Gastroesophageal sphincter (tissue), 4 donors: ENCODE measurements at places on chromosomes 2 and 18.

DNA sequence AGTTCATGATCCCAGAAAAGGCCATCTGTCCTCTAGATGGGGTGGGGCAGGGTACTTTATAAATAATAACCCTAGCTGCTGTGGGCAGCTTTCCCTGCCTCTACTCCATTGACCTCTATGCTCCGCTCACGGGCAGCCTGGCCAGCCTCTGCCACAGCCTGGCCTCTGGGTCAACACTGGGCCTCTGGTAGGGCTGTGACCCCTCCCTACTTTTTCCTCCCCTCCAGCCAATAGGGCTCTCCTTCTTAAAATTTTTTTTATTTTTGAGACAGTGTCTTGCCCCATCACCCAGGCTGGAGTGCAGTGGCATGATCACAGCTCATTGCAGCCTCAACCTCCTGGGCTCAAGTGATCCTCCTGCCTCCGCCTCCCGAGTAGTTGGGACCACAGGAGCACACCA is 4.1 kb upstream of the GAREM2 start:
- ATAC-seq: no peak

GRCh38 chr2:216306868-216307267 is 65.4 kb downstream of the MARCHF4 start:
- no peak for ATAC-seq

DNA sequence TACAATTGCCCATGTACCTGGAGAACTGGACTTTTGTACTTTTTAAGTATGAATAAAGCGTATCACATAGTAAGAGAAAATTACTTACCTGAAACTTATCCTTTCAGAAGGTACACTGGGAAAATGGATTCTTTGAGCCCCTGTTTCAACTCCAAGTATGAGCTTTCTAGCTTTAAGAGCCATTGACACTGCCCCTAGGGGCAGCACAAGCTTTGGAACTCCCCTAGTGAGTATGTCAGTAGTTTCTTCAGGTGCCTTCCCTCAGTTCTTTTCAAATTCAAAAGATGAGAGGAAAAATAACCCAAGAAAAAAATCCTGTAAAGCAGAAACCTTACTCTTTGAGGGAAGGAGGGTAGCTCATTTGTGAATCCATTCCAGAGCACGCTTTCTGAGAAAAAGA is 124.1 kb downstream of the MEMO1 start:
- ATAC-seq: no peak

GRCh38 chr2:39736640-39737039 is 42.4 kb downstream of the THUMPD2 start:
- no peak for ATAC-seq

DNA sequence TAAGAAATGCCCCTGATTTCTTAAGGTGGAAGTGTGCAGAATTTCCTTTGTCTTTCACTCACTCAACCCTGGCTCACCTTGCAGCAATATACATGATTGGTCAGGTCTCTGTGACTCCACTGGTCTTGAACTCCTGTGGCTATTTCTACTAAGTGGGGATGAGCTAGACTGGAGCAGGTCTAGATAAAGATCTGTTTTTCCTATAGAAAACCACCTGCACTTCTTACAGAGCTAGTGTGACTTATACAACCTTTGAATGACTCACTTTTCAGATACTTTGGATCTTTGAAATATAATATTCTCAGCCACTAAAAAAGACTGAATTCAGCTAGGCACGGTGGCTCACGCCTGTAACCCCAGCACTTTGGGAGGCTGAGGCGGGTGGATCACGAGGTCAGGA is 98.5 kb upstream of the KCTD1 start:
- ATAC-seq: no peak

GRCh38 chr18:13461469-13461868 is 242.9 kb downstream of the LDLRAD4 start:
- no peak for ATAC-seq

DNA sequence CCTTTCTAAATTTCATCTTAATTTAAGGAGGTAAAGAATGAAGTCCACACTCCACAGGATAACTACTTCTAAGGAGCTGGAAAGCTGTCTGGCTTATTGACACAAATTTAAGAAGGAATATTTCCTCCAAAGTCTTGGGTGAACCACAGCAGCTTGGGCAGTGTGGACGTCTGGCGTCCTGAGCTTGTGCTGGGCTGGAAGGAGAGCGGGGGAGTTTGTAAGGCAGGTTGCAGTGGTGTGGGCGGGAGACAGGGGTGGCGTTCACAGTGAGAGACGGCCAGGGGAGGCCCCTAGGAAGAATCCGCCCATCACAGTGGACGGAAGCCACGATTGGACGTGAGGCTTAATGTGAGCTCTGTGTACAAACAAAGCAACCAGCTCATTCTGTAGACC is 25.7 kb downstream of the ADI1 start:
- ATAC-seq: no peak

DNA sequence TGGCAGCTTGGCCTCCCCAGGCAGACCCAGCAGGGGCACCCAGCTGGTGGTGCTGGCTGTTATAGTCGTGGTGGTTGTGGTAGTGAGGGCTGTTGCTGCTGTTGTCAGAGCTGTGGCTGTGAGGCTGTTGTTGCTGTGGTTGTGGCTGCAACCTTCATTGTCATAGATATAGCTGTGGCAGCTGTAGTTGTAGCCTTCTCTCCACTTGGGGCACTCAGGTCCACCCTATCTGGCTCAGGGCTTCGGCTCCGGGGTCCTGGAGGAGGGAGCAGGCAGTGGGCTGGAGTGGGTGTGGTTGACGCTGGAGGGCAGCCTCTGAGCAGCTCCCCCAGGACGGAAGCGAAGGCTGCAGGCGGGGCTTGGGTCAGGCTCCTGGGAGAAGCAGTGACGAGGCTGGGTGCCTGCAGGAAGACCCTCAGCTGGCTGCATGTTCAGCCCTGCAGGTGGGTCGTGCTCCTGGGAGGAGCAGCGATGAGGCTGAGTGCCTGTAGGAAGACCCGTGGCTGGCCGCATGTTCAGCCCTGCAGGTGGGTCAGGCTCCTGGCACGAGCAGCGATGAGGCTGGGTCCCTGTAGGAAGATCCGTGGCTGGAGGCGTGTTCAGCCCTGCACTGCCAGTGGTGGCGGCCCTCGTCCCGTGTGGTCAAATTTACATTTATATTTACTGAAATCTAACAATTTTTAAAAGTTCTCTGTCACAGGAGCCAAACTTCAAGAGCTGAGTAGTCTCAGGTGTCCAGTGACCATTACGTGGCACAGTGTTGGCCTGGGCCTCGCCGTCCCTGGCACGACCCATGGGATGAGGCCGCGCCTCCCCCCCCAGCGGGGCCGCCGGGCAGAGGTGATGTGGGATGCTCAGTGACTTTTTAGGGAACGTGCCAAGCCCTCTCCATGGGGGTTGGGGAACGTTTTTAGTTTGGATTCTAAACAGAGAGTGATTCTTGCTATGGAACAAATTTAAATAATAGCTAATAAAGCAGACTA is 79.2 kb upstream of the PXDN start:
- ATAC-seq: peak; percentile 60

GRCh38 chr2:236748385-236748784 is 178.8 kb downstream of the ACKR3 start:
- peak; percentile 70 for ATAC-seq

DNA sequence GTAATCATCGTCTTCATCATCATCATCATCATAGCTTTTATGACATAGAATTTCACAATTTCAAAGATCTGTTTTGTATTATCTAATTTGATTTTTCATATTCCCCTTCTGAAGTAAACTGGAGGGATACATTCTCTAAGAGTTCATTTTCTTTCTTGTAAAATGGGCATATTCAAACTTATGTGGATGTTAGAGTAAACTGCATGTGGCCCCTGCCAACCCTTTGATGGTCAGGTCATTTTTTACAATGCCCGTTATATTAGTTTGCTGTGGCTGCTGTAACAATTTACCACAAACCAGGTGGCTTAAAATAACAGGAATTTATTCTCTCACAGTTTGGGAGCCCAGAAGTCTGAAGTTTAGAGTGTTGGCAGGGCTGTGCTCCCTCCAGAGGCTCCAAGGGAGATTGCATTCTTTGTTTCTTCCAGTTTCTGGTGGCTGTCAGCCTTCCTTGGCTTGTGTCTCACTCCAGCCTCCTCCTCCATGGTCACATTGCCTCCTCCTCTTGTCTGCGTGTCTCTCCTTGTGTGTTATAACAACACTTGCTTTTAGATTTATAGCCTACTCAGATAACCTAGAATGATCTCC is 127.5 kb upstream of the MMADHC start:
- no peak for ATAC-seq

GRCh38 chr2:106530866-106531265 is 43.7 kb downstream of the CD8B2 start:
- no peak for ATAC-seq

DNA sequence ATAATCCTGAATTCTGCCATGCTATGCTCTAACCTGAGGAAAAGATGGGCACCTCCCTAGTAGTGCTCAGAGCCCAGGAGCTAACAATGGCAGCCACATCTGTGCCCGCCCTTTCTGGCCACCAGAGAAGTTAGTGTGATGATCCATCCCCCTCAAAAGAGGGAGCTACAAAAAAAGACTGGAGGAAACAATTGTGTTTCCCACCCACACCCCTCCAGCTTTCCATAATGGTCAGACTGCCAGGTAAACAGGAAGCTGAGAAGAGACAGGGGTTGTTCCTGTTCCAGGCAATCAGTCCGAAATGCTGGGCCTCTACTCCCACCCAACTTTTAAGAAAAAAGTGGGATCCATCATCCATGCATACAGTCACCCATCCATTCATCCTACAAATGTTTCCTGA is 3.2 kb downstream of the TBC1D8 start:
- no peak for ATAC-seq

DNA sequence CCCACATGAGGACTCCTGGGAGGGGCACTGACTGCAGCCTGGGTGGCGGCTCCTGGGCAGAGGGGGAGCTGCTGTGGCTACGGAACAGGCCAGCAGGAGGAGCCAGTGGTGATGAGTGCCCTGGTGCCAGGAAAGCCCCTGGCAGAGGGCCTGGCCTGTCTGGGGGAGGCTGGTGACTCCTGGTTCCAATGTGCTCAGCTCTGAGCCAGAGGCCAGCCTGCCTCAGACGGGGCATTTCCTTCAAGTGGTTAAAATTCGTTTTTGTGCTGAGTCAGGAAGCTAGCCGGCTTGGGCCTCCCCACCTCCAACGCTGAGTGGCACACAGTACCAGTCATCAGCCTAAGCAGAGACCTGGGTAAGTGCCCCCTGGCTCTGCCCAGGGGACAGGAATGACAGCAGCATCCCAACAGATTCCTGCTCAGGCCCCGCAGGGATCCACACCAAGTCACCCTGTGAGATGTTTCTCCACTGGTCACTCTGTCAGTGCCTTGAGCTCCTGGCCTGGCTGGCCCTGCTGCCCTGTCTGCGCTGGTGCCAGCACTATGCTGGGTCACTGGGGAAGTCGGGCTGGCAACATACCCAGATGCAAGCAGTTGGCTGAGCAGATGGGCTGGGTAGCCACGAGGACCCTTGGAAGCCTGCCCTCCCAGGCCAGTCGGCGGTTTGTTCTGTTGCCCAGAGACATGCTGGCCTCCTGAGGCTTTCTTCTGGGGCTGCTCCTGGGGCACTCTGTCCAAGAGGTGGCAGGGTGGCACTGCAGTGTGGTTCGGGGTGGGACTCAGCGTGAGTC is 7.1 kb upstream of the KLF11 start:
- peak; percentile 79 for ATAC-seq

- no peak for ATAC-seq
These were observed 66.8 kb downstream of the CCDC138 start for GRCh38 chr2:108853421-108853820.
